ENCODE measurements at places on chromosomes 16 and 17.

GRCh38 chr16:49995720-49996119 is 29.3 kb upstream of the CNEP1R1 start:
- DNase-seq, result no peak

DNA sequence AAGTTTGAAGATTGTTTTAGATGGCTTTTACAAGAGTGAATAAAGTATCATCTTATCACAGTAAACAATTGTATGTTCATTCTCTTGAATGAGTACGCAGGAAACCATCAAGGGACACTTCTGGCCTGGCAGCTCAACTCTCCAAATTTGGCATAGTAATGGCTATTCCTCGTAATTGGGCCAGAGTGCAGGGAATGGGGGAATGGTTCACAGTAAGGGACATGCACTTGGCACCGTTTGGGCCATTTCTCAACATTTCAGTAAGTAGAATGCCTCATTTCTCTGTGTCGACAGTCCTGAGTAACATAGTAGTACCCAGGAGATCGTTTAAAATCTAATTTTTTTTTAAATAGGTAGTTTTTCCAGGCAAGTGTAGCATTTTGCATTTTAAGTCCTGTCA is 309.6 kb downstream of the KCNJ2 start:
- DNase-seq, result no peak

GRCh38 chr17:38707678-38708351 is 2.7 kb downstream of the MLLT6 start:
- no peak for DNase-seq

GRCh38 chr17:67747681-67748235 is 30.0 kb downstream of the NOL11 start:
- DNase-seq, result no peak

- DNase-seq, result no peak
Observed at GRCh38 chr16:787321-787966, 737 bp downstream of the RPUSD1 start.

DNA sequence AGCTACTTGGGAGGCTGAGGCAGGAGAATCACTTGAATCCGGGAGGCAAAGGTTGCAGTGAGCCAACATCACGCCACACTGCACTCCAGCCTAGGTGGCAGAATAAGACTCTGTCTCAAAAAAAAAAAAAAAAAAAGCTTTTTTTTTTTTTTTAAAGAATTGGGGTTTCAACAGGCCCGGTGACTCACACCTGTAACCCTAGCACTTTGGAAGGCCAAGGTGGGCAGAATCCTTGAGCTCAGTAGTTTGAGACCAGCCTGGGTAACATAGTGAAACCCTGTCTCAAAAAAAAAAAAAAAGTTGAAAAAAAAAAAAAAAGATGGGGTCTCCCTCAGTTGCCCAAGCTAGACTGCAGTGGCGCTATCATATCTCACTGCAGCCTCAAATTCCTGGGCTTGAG is 6.6 kb upstream of the HEXIM2 start:
- DNase-seq, result peak; percentile 16

DNA sequence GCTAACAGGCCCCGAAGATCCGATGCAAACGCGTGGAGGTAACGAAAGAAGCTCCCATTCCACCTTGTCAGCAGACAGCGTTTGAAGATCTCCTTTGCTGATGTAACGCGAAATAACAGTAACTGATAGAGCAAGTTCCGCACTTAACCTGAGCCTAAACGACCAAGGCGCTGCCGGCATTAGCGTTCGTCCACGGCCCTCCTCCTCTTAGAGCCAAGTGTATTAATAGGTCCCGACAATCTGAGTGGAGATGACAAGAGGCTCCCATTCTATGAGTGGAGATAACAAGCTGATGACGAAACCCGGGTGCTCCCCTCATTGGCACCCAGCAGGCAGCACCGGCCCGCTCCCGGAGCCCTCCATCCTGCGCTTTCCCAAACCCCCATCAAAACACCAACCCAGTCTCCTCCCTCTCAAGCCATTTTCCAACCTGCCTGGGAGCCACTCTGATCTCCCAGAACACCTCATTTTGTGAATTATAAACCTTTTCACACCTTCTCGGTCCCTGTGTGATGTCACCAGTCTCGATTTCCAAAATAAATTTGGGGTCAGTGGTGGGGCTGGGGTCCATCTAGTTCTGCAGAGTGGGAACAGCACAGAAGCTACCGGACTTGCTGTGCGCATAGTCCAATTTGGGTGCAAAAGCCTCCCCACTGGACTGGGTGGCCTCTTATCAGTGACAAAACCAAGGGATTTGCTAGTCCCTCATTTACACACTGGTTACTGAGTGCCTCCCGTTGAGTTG is 35.4 kb upstream of the ARL4D start:
- DNase-seq, result no peak

DNA sequence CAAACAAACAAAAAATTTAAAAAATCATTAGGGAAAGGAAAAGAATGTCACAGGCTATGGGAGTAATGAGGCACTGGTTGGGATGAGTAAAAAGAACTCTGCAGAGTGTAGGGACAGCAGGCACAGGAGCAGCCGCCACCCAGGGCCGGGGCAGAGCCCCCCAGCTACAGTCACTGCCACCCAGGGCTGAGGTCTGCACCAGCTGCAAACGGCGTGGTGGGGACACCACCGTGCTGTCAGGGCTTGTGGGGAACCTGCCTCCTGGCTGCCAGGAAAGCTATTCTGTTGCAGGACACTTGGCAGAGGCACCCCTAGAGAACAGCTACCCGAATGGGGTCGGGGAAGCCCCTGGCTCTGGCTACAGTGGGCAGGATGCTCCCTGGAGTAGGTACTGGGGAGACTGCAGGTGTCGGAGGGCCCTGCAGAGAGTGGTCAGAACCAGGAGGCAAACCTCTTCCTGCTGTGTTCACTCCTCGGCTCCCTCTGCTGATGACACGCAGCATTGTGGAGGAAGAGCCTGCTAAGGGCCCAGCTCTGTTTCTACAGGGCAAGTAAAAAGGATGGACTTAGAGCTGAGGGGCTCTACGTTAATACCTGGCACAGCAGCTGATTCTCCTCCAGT is 32.3 kb upstream of the CAPN15 start:
- peak; percentile 9 for DNase-seq

DNA sequence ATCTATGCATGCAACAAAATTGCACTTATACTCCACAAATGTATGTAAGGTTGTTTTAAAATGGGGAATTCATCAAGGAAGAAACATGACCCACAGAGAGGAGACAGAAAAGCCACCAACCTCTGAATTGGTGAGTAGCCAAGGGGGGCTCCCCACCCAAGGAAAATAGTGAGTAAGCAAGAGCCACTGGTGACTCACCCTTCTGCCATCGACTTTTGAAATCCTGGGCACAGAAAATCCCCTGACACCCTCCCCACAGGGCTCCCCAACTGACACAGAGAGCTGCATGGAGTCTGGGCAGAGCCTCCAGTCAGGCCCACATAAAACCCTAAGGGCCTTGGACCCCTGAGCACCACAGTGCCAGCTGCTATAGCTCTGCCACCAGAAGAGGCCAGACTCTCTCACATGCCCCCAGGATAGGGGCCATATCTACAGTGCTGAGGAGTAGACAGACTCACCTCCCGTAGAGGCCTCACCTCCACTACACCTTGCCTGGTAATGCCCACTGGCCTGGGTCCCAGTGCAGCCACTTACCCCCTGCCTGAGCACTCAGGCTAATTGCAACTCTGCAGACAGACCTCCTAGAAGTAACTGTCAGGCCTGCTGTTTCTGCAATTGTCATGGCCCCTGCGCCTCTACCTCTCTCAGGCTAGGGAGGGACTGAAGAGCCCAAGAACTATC is 244.7 kb upstream of the WSB1 start:
- DNase-seq, result no peak

- DNase-seq, result no peak
Observed at GRCh38 chr16:89067677-89068443, 25.8 kb upstream of the ACSF3 start.

DNA sequence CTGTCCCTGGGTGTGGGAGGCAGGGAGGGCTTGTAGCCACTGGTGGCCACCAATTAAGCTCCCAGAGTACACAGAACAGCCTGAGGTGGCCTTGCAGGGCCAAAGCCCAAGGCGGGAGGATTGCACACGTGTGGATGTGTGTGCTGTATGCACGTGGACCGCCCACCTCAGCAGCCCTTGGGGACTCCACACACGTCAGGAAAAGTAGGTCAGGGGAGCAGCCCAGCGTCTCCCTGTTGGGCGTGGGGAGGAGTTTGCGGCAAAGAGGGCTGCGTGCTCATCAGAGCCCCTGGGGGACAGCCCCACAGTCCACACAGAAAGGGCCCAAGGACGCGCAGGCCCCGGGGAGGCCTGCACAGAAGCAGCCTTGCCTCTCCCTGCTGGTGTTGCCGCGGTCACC is 19.6 kb downstream of the SBK1 start:
- no peak for DNase-seq

DNA sequence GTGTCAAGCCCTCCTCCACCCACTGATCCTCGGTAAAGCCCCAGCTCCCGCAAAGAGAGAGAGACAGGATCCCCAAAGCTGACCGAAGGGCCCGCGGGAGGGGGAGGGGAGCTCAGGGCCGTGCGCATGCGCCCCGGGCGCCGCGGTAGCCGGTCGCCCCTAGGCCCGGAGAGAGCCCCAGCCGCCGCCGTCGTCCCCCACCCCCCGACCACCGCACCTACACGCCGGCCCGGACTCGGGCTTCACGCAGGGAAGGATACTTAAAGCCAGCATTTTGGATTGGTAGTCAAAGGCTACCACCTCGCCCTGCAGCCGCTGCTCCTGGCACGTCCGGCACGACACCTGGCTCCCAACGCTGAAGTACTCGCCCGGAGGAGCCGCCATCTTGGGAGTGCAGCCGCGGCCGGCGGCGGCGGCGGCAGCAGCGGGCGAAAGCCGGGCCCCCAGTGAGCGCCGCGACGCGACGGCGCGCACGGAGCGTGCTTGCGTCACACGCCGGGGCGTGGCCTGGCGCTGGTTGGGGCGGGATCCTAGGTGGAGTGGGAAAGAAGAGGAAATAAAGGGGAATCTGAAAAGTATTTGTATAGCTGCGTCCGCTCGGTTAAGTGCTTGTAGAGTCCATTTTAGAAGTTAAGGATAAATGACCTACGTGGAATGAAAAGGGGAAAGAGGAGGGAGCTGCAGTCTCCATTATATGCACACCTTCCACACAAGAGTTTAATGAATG is at the start of gene LSM12:
Gene LSM12 (minus strand): TSS at position 468 of the 727 bp plus-strand sequence. CDS start 84 bp downstream, at position 384.
- peak; percentile 90 for DNase-seq
